NCI-H1436 treated with DMSO at 0.1 percent for 48 hours (cell line): ENCODE measurements at places on chromosomes 3 and 15.

DNA sequence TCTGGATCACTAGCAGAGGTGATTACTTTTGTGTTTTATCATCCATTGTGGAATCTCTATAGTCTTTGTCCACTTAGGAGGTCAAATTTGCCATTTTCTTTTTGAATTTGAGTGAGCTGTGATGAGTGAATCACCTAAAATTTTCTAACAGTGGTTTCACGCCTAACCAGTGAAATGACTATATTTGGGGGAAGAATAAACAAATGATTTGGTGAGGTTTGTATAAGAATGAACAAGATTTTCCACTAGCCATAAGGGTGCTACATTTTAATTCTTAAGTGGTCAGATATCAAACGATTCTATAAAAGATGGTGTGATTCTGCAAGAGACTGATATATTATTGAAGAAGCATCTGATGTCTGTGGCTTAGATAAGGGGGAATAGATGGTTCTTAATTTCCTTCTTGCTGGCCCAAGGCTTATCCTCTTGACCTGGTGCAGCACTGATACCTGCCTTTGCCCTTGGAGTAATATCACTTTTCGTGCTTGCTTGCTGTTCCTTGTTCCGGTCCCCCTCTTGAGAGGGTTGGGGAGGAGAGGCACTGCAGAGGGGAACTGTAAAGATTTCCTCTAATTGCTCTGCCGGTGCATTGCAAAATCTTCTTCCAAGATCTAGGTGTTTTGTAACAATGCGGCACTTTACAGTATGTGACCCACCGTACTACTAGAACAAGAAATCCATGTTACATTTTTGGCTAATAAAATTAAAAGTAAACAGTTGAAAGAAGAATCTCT lies 14.5 kb downstream of the C3orf20 start:
- no peak for DNase-seq

GRCh38 chr3:53222183-53222901 lies 33.5 kb downstream of the TKT start:
- DNase-seq: no peak

DNA sequence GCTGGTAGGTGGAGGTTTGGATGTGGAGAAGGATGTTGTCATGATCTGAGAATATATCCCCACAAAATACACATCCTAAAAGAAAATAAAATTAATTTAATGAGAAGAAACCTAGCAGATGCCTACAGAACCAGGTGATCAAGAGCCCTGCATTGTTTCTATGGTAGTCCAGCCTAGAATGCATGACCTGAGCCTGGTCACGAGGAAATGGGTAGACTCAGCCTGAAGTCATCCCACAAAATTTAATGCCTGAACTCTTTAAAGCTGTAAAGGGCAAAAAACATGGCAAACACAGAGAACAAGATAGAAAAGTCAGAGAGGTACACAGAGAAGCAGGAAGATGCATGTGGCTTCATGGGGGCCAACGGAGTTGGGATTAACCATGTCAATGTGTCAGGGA lies 36.0 kb downstream of the LDHAL6B start:
- DNase-seq: no peak

DNA sequence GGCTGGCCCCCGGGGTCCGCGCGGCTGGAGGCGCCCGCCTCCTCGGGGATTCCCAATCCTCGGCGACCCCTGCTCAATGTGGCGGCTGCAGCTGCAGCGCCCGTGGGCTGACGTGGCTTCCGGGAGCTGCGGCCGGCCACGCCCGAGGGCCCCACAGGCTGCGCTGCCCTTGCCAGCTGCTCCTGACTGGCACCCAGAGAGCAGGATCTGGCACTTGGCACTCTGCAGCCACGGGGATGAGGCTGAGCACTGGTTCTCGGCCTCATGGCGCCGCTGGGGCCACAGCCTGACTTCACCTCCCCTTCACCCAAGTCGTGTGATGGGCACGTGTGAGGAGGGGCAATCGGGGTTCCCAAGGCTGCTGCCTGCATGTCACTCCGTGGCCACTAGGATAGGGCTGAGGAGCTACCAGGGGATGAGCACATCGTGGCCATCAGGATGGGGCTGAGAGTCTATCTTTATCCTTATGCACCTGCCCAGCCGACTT lies 267.8 kb upstream of the FRG2C start:
- no peak for DNase-seq

DNA sequence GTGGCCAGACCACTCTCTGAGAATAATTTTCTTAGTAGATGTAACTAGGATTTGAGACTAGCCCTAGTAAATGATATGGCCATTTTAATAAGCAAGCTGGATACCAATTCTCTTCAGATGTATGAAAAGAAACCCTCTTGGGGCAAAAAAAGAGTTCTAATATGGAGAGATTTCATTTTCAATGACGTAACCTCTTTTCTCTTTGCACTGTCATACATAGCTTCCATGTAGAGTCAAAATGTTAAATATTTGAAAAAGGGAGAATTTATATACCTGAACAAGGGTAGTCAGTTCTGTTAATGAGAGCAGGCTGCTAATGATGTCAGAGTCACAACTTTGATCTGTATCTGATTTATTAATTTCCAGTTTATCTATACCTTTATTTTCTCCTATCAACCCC lies 120.0 kb downstream of the KBTBD8 start:
- no peak for DNase-seq

GRCh38 chr15:68672251-68672650 lies 93.5 kb downstream of the CORO2B start:
- DNase-seq: no peak

GRCh38 chr15:60000824-60001609 lies 3.1 kb upstream of the FOXB1 start:
- no peak for DNase-seq

GRCh38 chr3:77720460-77720971 lies 680.6 kb downstream of the ROBO2 start:
- no peak for DNase-seq
